ENCODE measurements at places on chromosomes 5 and 9.
A peak's percentile ranks its signal among the peaks of the same experiment; 100 is the strongest.

- DNase-seq, result no peak
Observed at GRCh38 chr9:38185647-38186403, 116.8 kb upstream of the SHB start.

- peak; percentile 84 for DNase-seq
Observed at GRCh38 chr9:82490019-82490499, 501.5 kb downstream of the SPATA31D1 start.

- DNase-seq, result no peak
Observed at GRCh38 chr5:35835796-35836742, 20.6 kb upstream of the IL7R start.

DNA sequence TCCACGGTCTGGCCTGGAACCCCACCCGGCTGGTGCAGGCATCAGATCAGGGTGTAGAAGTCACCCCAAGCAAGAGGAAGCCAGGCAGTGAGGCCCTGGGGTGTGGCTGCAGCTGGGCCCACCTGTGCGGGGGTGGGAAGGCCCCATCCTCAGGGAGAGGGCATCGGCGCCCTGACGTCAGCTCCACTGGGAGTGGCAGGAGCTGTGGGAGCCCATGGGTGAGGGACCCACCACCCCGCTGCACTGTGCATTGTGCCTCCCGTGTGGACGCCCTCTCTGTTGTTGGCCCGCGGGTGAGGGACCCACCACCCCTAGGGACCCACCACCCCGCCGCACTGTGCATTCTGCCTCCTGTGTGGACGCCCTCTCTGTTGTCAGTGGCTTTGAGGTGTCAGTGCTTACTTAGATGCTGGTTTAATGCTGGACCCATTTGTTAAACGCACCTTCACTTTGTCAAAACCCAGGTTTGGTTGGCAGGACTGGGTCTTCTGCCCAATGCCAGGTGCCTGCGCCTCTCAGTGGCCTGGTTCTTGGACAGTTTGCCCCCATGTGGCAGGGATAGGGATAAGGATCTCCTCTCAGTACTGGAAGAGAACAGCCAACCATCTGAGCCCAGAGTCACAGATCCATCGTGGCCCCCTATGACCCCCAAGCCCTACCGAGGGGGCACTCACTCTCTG is 6.9 kb upstream of the EXOC3 start:
- peak; percentile 58 for DNase-seq

DNA sequence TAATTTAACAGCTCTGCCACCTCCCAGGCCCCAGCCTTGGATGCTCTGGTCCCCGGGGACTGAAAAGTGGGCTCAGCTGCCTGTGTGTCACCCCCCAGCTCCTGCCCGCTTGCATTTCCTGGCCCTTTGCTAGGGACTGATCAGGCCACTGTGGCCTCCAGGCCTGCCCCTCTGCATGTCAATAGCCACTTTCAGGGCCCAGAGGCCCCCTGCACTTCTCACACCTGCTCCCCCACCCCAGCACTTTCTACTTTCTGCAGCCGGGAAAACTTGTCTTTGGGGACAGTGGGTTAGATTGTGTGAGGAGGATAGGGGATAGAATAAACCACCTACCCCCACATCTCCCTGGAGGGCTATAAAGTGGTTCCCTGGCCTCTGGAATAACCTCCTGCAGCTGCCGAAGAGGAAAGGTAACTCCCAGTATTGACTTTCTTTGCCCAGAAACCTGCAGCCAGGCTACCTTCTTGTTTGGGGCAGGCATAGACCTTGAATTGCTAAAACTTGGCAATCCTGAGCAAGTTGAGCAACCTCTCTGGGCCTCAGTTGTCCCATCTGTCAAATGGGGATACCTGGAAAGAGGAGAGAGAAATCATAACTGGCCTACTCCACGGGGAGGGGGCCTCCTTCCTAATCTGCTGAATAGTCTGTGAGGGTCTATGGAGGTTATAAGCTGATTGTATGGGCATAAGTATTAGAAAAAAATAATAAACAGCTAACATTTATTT is 7.8 kb downstream of the AIF1L start:
- no peak for DNase-seq

DNA sequence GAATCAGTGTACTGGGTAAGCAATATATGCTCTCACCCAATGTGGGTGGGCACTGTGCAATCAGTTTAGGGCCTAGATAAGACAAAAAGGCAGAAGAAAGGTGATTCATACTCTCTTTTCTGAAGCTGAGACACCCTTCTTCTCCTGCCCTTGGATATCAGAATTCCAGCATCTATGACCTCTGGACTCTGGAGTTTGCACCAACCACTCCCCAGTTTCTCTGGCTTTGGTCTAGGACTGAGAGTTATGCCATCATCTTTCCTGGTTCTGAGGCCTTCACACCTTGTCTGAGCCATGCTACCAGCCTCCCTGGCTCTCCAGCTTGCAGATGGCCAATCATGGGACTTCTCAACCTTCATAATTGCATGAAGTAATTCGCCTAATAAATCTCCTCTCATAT is 724.6 kb upstream of the TYRP1 start:
- DNase-seq, result no peak

DNA sequence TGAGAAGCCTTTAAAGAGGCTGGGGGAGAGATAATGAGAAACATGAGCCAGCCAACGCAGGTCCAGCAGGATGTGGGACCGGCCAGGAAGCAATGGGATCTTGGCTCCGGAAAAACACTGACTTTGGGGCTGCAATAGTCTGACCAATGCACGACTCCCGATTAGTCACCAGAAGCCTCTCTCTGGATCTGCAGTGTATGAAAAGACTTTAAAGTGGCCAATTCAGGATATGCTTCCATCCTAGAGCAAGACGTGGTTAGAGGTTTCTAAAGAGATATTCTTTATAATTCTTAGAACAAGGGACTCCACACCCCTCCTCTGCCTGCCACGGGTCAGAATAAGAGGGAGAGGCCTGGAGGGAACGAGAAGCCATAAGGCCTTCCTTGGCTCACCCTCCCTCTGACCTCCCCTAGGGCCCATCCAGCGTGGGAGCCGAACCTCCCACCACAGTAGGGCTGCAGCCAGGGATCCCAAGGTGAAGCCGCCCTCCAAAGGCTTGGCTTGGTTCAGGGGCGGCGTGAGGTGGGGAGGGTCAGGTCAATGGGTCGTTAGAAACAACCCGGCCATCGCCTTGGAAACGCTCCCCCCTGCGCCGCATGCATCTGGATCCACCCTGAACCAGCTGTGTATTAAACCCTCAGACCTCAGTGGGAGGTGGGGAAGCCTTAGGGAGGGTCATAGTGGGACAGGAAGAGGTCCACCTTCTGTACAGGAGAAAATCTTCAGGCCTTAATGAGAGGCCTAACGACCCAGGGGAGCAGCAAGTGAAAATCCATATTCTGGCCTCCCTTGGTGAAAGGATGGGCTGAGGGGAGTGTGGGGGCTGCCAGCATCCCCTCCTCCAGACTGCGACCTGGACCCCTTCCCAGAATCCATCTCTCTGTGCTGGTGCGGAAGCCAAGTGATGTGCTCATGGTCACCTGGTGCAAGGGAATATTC is 11.1 kb downstream of the FGF1 start:
- peak; percentile 89 for DNase-seq

DNA sequence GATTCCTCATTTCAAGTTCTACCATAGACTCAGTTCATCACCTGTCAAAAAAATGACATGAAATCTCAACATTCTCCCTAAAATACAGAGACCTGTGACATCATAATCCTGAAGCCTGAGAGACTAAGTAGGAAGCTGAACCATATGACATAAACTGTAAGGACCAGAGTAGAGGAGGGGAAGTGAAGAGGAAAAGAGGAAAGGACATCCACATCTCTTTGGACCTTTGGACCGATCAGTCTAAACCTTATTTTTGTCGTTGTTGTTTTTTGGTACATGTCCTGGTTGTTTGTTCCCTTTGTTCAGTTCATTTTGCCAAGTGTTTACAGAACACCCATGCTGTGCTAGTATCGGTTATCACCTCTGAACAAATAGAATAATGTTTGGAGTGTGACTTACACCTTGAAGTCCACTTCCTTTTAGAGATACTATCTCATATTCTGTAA is 41.9 kb downstream of the LURAP1L start:
- no peak for DNase-seq

DNA sequence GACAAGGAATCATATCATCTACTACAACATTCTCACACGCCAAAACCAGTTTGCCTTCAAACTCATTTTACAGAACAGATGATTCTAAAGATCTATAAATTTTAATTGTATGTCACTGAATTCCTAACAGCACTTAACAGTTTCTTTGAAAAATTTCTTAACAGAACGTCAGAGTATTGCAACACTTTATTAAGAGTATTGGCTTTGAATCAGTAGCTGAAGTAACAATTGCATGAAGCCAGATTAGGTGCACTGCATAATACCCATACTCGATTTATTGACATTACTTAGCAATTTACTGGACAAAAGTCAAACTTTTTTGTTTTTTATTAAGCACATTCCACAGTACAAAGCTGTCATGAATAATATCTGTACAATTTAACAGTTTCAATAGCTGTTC is 75.8 kb downstream of the SMIM23 start:
- DNase-seq, result peak; percentile 58

DNA sequence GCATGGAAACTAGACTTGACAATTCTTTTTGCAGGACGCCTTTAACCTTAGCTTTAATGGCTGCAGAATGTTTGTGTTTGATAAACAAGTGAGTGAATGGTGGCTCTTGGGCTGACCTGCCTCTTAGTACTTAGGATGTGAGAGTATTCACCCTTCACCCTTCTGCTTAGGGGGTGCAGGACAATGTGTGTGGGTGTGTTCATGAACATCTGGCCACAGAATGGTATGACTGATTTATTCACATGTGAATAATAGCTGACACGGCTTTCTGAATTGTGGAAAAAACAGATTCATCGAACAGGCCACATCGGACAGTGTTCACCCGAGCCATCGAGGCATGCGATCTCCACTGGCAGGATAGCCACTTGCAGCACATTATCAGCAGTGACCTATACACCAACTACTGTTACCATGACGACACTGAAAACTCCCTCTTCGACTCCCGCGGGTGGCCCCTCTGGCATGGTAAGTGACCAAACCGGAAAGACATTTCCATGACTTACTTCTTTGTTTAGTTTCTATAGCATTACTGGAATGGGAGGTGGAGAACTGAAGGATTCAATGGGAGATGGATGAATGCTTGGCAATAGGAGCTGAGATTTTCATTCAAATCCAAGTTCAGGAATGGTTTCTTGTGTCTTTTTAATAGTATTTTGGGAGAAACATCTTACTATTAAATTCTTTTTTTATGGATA is 193.6 kb downstream of the ZSWIM6 start:
- DNase-seq, result no peak

DNA sequence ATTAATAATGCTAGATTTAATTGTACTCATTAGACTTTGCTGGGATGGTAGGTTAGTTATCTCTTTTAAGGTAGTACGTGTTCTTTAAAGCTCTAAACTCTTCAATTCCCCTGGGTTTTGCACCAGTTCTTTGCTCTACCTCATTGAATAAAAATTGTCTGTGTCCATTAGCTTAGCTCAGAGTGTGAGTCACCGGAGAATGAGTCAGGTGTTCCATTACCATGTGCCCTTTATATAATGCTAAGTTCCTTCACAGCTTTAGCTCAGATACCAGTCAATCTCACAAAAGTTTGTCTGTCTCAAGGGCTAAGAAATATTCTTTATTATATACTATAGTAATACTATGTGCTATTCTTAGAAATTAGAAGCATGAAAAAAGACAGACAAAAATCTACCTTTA is 339.4 kb downstream of the PRELID2 start:
- DNase-seq, result peak; percentile 92

DNA sequence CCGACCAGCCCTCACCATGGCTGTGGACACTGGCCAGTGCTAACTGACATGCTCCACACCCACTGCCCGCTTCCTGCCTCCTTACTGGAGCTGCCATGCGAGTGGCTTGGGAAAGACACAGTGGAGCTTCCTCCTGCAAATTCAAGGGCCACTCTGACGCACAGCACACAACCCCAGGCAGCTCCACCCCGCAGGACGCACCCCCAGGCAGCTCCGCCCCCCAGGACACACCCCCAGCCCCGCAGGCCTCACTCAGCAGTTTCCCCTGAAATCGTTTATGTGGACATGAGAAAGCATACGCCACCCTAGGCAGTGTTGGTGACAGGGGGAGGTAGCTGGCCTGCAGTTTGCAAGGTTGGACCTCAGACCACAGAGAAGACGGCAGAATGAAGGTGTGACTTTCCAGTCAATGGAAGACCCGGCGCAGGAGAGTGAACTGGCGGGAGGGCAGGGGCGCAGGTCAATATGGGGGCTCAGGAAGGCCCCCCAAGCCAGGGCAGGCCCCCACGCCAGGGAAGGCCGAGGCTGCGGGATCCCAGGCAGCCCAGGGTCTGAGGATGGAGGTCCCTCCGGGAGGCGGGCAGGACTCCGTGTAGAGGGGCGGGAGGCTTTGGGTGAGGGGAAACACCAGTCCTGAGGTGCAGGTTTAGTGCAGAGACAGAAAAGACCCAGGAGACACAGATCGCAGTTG is 21.6 kb downstream of the LPCAT1 start:
- no peak for DNase-seq

GRCh38 chr9:134423749-134424148 is 97.5 kb downstream of the RXRA start:
- no peak for DNase-seq

DNA sequence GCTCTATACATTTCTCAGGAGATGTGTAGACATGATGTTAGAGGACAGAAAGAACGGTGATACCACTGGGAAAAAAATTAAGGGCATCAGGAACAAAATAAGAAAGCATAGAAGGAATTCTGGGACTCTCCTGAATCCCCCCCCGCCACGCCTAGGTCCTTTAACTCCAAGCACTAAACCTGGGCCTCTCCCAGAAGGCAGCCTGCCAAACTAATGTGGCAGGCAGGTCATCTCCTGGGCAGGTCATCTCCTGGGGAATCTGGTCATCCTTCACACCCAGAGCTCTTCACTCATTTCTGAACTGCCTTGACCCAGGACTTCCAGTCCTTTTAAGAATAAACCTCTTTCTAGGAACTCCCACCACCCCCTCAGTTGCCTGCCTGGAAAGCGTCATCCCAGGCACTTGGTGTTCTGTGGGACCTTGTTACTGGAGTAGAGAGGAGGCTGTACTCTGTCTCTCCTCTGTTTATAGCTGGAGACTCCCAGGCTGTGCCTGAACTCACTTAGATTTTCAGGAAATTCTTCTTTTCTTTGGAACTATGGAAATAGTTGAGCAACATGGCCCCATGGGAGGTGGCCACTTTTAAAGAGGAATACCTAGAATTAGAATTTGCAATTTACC is 24.1 kb downstream of the PSAT1 start:
- DNase-seq, result no peak

DNA sequence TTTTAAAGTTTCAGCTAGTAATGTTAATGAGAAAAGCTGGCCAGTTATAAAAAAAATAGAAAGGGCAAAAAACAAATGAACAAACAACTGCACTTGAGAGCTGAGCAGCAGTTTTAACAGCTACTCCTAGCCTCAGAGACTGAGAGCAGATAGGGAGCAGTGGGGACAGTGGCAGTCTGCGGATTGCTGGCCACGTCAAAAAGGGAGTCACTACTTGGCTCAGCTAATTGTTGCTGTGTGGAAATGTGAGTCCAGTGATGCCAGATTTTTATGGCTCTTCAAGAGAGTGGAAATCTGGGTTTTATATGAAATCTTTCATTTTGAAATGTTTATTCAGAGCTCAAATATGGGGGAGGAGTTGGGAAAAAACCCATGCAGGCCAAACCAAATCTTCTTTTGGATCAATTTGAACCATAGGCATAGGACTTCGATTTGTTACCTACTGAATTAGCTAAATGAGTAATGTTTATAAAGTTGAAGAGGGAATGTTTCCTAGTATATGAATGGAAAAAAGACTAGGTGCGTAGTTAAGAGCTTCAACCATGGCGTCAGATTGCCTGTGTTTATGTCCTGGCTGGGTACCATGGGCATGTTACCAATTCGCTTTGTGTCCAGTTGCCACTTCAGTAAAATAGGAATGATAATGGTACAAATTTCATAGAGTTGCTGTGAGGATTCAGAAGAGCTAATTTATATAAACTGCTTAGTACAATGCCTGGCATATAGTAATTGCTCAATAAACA is 102.1 kb downstream of the PAM start:
- DNase-seq, result peak; percentile 91

- DNase-seq, result peak; percentile 29
Observed at GRCh38 chr9:97627624-97628023, 5.5 kb downstream of the TSTD2 start.
